ENCODE measurements at places on chromosomes 11 and 22. TPM values are rescaled to one million over a fixed set of nuclear protein-coding genes. Genes with fewer than 3 reads are reported as not detected.

FAM227A gene
- total RNA-seq: 0.50 TPM

OR8A1 gene
- total RNA-seq: not detected

RIBC2 gene
- total RNA-seq: 3.2 TPM

OR51B4 gene
- not detected for total RNA-seq

DRD4 gene
- total RNA-seq: not detected

PRR33 gene
- not detected for total RNA-seq

C11orf97 gene
- not detected for total RNA-seq
